ENCODE measurements at places on chromosomes 2 and 18.

DNA sequence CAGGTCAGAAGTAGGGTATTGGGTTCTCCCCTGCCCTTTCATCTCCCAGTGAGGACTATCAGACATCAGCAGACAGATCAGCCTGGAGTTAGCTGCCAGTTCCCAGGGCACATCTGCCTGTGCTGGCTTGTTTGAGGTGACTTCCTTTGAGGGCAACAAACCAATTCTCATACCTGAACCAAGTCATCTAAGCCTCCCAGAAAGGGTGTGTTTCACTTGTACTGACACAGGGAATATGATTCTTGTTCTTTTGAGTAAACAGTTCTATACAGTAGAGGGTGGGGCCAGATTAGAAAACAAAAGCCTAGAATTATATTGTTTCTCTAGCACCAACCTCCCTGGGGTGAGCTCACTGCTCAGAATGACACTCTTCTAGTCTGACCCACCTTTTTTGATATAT lies 591.9 kb downstream of the SLC4A3 start:
- DNase-seq = no peak

DNA sequence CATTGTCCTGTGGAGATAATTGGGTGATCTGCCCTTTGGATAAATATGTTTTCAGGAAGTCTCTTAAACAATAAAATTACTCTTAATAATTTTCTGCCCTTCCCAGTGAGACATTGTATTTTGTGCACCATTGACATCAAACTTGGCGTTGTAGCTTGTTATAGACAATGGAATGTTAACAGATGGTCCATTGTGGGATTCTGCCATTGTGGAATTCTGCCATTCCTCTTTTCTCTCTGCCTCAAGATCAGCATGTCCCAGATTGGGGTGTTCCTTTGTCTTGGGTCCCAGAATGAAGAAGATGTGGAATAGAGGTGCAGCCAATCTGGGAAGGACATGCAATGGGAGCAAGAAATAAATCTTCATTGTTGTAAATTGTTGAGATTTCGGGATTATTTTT lies 15.1 kb upstream of the LDAH start:
- no peak for DNase-seq

DNA sequence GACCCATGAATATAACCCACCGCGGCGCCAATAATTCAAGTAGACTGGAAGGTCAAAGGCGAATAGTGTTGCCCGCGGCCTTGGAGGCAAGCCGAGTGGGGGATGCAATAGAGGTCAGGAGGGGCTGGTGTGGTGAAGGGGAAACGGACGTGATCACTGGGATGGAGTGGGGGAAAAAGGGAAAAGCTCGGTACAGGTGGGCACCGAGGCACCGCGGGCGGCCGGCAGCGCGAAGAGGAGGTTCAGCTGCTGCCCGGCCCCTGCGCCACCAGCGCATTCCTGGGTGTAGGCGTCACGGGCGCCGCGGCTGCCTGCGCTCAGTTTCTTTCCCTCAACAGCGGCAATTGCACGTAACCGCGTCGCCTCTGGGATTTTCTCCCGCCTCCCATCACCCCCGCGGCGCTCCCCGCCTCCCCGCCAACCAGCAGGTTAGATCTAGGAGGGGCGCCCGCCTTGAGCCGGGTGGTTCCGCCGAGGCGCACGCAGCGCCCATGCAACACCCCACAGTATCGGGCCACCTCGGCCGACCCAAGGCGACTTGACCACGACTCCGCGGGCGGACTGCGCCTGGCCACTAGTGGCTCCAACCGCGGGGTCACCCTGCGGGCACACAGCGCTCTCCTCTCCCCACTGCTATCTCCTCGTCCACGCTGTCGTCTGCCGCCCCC lies 1.5 kb downstream of the RND3 start:
- no peak for DNase-seq

GRCh38 chr18:1528447-1528846 lies 623.8 kb downstream of the ADCYAP1 start:
- no peak for DNase-seq

- peak; percentile 46 for DNase-seq
Observed at GRCh38 chr18:77106331-77106730, 26.3 kb downstream of the MBP start.

DNA sequence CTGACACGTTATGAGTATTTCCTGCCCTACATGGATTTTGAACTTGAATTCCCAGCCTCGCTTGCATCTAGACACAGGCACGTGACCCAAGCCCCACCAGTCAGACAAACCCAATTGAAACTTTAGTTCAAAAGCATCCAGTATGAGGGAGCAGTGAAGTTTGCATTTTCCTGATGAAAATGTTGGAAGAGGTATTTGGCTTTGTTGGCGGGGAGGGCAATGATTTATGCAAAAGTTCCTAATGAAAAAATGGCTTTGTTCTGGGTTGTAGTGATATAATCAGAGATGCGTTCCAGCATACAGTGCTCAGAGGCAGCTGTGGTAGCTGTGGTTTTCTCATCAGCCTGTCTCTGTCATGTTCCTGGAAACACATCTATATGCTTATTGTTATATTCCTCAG lies 36.8 kb upstream of the CPS1 start:
- no peak for DNase-seq

GRCh38 chr18:23912356-23912755 lies 102.2 kb upstream of the TTC39C start:
- DNase-seq = no peak

GRCh38 chr2:145752091-145752806 lies 1232.3 kb upstream of the ZEB2 start:
- no peak for DNase-seq

GRCh38 chr2:34307636-34308035 lies 708.5 kb upstream of the FAM98A start:
- DNase-seq = no peak
